ENCODE measurements at places on chromosomes 6 and 20.
A peak's percentile ranks its signal among the peaks of the same experiment; 100 is the strongest.

DNA sequence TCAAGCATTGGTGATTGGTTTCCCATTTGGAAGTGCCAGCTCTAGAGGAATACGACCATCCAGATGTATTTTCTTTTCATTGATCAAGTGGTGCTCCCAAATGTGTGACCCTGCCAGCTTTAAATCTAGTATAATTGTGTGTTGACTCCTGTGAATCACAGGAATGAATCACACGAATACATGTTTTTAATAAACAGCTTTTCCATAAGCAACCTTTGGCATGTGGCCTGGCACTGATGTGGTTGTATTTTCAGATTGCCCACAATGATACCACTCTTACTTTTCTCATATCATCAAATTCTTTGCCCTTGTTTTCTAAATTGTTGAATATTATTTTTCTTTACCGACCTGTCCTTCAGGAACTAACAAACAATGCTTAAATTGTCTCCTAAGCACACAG lies 367 bp downstream of the GSTA3 start:
- no peak for DNase-seq

DNA sequence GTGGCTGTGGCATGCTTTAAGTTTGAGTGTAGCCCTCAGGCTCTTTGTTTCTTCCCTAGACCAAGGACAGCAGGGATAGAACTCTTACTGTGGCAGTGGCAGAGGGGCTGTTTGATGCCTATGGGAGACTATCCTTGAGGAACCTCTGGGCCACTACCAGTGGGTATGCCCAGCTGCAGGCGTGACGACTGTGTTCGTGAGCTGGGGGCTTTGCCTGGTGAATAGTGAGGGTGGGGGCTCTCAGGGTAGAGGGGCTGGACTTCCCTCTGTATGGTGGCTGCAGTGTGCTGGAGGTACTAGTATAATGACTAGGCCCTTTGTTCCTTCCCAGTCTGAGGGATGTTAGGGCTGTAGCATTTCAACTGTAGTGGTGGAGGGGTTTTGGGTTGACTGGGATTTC lies 1242.0 kb downstream of the KHDRBS2 start:
- no peak for DNase-seq

DNA sequence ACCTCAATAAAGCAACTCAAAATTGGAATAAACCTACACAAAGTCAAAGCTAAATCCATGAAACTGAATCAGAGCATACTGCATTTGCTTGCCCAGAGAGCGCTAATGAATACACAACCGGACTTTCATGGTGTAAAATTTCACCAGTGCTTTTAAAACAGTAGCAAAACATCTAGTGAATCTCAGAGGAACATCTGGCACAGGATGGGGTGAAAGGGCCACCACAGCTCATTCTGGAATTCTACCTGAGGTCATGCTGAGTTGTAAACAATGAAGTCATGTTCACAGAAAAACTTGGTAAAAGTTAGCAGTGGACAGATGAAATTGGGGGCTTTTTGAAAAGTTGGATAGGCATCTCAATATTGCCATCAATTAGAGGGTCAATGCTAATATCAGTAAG lies 125.6 kb upstream of the STXBP5 start:
- no peak for DNase-seq

- no peak for DNase-seq
These were observed 60.1 kb downstream of the FBXO5 start for GRCh38 chr6:152922706-152923105.

GRCh38 chr20:62962221-62962879 lies 9.8 kb downstream of the SLC17A9 start:
- DNase-seq: no peak

- DNase-seq: peak; percentile 20
These were observed 77.3 kb upstream of the SLC35F1 start for GRCh38 chr6:117829594-117830319.

Data from kidney tubule cell (primary cell).